ENCODE measurements at places on chromosomes 5 and 9. TPM values are rescaled to one million over a fixed set of nuclear protein-coding genes. Genes with fewer than 3 reads are reported as not detected.

The NRG2 gene
- total RNA-seq = 2.8 TPM

GRCh38 chr5:122222580-122222979 lies 89.5 kb upstream of the SNCAIP start:
- no peaks in the 10 kb centered on the region for H3K27me3 ChIP-seq
- peaks cover 8% of the 10 kb centered on the region for H3K36me3 ChIP-seq
- no peak overlapping the region for H3K27ac ChIP-seq

DNA sequence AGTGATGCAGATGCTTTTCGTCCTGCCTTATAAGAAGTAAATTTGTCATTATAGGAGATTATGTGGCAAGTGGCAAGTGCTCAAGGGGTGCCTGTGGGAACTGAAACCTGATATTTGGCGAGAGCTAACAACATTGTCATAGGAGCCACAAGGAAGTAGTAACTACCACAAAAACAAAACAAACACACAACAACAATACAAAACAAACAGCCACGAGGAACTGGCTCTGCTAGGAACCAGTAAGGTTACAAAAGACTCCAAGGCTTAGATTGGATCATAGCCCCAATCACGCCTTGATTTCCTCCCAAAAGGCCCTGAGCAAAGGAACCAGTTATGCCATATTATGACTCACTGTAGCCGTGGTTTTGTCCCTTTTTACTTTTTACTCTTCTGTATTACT lies 1045.2 kb downstream of the CDH12 start:
- no peak overlapping the region for H3K4me3 ChIP-seq
- no peaks in the 10 kb centered on the region for H3K27me3 ChIP-seq
- no peak overlapping the region for H3K27ac ChIP-seq
- H3K36me3 ChIP-seq = no peaks in the 10 kb centered on the region
- DNase-seq = no peak

DNA sequence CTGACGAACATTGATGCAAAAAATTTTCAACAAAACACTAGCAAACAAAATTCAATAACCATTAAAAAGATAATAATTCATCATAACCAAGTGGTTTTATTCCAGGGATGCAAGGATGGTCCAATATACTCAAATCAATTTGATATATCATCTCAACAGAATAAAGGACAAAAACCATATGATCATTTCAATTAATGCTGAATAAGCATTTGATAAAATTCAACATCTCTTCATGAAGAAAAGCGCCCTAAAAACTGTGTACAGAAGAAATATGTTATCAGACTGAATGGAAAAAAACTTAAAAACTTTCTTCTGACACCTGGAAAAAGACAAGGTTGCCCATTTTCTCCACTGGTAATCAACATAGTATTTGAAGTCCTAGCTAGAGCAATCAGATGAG lies 720.3 kb upstream of the RGMB start:
- H3K4me3 ChIP-seq = no peak overlapping the region
- no peaks in the 10 kb centered on the region for H3K27me3 ChIP-seq
- H3K4me1 ChIP-seq = no peaks in the 10 kb centered on the region
- no peaks in the 10 kb centered on the region for H3K36me3 ChIP-seq

Measured in mesothelial cell of epicardium (in vitro differentiated cells).